ENCODE measurements at places on chromosomes 5 and 9.

DNA sequence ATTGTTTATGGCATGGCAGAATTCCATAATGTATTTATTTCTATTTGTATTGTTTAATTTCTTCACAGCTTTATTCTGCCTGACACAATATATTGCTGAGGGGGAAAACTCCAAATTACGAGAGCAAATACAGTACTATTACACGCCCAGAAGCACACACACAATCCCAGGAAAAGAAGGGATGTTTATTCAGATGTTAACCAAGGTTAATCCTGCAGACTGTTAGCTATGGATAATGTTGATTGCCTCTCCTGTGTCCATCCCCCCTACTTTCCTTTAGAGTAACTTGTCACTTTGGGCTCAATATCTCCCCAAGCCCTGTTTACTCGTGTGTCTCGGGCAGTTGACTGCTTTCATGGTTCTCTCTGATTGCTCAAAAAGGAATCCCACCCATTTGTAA, 84.2 kb upstream of the ERCC6L2 start:
- no peak for DNase-seq

DNA sequence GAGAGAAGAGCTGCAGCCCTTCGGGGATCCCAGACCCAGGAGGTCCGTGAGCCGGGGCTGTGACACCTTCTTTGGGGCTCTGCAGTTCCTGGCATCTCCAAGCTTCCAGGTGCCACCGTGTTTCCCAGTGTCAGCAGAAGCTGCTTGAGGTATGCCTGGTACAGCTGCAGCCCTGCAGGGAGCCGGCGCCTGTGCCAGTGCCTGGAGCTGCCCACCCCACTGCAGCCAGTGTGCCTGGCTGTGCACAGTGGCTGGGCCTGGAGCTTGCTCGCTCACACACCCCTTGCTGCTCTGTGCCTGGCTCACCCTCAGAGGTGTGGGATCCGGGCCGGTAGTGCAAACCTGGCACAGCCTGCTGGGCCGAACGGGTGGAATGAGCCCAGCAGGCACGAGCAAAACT, 65.5 kb downstream of the NACC2 start:
- no peak for DNase-seq

DNA sequence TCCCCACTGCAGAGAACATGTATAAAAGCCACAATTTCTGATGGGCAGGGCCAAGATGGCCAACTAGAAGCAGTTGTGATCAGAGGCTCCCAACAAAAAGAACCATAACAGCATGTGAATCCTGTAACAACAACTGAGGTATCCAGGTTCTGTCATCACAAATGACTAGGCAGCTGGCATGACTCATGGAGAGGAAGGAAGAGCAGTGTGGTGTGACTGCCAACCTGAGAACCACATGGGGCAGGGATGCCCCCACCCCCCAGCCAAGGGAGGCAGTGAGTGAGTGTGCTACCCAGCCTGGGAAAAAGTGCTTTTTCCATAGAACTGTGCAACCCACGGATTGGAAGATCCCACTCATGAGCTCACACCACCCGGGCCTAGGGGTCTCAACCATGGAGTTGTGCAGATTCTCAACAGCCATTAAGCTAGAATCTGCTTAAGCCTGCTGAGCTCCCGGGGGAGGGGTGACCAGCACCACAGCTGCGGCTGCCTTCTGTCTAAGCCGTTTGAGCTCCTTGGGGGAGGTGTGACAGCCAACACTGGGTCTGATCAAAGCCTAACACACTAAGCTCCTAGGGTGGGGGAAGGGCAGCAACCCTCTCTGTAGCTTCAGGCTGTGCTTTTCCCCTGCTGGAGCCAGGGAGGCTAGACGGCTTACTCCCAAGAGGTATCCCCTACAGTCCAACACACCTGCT, 80.1 kb upstream of the DMAC1 start:
- no peak for DNase-seq

GRCh38 chr5:122858451-122858850, 13.0 kb downstream of the SNX24 start:
- DNase-seq = no peak

DNA sequence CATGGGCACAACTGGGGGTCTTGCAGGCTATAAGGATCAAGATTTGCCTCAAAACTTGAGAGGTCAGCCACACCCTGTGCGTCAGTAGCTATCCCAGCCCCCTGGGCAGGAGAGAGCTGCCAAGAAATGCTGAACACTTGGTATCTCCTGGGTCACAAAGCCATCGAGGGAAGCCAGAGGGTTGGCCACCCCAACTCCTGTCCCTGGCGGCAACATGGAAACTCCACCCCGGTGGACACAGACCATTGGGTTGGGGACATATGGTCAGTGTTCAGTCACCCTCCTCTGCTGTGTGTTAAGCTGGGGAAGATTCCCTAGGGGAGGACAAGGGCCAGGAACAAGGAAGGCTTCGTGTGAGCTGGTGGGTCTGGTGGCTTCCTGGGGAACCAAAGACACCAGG, 140.6 kb downstream of the C5orf15 start:
- no peak for DNase-seq

DNA sequence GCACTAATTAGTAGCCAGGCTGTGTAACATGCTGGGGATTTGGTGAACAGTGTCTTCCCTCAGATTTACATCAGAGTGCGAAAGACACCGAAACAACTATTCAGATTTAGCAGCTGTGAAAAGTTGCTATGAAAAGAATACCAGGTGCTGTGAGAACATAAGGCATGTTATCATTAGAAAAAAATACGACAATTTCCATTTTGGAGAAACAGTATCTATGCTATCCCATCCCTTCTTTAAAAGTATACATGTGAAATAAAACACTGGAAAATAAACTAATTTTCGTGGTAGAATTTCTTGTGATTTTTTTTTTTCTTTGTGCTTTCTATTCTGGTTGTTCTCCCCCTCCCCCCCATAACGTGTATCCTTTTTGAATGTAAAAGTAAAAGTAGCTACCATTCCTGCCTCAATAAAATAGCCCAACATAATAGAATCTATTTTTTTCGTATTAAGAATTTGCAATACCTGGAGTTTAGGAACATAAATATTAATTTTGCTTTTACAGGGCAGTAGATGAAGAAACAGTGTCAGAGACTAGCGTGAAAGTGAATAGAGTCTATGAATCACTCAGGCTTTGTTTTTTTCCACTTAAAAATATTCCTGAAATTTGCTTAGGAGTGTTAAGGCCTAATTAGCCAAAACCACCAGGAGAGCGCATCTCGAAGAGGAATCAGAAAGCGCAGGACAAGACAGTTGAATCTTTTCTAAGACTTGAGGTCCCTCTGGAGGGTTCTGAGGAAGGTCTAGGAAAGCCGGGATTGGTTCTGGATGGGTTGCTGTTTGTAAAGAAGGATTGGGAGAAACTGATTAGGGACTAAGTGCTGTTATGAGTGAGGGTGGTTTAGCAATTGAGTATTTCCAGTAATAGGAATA, 813 bp upstream of the SLU7 start:
- DNase-seq = no peak

DNA sequence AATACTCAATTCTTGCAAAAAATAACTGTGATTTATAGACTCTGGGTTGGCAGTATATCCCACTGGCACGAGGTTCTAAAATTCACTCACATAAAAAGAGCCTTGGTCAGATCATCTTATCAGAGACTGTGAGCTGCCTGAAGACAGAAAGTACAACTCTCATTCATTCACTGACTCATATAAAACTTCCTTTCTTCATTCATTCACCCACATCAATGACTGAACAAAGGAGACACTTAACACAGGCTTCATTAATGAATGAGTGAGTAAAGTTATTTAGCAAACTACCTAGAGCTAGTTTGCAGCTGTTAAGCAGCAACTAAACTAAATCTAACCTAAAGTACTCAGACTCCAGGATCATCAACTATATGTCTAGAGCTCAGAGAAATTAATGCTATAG, 214.7 kb downstream of the DENND1A start:
- DNase-seq = no peak

GRCh38 chr9:98923451-98924123, 20.1 kb upstream of the COL15A1 start:
- DNase-seq = no peak

DNA sequence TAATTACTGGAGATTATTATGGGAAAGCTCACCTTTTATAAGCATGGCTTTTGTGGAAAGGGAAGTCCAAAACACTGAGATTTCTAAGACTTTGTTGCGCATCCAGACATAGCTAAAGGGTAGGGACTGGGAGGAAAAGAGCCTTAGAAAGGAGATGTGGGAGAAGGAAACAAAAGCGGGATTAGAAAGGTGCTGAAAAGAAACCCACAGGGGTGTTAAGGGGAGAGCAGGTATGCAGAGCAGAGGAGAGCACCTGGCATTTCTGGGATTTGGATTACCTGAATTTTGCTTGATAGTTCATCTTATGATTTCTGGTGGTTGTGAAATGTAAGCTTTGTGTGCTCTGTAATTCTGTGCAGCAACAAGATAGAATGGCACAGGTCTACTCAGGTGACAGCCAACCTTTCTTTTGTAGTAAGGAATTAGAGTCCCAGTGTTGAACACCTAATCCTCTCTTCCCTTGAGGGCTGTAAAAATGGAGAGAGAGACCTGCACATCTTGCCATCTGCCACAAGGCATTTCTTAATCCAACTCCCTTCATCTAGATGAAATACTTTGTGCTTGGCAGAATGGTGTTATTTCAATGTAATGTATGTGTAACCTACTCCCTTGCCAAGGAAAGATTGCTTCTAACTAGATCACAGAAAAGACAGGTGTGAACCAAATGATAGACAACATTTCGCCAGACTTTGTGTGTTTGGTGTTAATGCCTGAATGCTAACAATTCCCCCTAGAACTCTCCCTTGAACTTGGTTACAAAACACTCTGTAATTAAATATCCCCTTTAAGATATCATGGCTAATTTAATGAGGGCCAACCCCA, 47.4 kb downstream of the ATPSCKMT start:
- DNase-seq = no peak

GRCh38 chr9:135038331-135038730, 49.1 kb upstream of the OLFM1 start:
- DNase-seq = no peak

DNA sequence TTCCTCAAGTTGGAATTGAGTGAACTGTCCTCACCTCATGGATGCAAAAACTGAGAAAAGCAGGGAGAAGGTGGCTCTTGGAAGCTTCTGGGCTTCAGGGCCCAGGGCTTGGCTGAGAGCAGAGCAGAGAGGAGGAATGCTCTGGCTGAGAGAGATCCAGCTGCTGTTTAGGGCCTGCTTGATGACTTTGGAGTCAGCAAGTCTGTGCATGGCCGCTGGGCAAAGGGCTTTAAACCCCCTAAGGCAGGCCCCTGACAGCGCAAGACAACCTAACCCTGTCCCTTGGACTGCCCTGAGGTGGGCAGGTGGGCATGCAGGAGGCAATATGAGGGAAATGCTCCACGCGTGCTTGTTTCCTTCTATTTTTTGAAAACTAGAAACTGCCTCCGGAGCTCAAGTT, 8.6 kb downstream of the STC2 start:
- no peak for DNase-seq

DNA sequence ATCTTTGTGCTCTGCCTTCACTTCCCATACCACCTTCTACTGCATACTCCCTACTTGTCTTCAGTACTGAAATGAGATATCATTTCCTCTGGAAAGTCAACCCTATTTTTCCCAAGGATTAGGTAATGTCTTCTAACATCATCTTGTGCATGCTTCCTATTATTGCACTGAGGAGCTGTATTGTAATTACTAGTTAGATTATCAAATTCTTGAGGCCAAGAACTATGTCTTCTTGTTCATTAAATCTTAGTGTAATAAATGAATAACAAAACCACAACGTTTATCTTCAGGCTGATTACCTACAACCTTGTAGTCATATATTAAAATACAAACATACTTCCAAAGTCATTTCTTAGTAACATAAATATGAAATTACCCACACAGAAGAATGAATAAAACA, 87.9 kb upstream of the POU5F2 start:
- DNase-seq = no peak

DNA sequence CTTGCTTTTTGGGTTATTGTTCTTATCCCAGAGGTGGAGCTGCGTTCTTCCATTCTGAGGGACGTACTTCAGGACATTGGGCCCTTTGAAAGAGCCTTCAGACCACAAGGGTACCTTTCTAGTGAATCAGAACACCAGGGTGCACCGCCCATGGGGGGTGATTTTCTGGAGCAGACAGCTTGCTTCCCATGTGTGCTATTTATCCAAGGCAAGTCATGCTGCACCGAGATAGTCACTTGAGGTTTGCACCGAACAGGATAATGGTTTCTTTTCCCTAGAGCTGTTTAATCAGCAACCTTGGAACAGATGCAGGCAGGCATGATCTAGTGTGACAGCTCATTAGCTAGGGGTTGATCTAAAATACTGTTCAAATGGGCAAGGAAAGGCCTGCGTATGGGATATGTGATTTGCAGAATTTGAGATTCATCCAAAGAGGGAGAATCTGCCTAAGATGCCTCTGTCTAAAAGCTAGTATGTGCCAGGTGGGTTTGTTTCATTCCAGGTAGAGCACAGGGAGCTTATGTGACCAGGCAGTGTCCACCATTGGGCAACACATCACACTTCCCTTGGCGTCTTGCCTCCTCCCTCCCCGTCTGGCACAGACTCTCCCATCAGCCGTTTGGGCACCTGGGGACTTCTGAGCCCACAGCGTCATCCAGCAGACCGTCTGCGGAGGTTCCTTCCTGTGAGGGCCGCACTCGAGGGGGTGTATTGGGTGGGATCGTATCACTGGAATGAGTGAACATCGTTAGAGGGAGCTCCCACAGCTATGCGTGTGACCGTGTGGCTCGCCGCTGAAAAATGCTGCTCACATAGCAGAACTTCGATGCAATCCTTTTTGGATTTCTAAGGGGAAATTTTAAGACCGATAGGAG, 23.0 kb downstream of the ABL1 start:
- DNase-seq = no peak

- DNase-seq = no peak
Observed at GRCh38 chr5:10133830-10134229, 115.9 kb downstream of the ATPSCKMT start.

DNA sequence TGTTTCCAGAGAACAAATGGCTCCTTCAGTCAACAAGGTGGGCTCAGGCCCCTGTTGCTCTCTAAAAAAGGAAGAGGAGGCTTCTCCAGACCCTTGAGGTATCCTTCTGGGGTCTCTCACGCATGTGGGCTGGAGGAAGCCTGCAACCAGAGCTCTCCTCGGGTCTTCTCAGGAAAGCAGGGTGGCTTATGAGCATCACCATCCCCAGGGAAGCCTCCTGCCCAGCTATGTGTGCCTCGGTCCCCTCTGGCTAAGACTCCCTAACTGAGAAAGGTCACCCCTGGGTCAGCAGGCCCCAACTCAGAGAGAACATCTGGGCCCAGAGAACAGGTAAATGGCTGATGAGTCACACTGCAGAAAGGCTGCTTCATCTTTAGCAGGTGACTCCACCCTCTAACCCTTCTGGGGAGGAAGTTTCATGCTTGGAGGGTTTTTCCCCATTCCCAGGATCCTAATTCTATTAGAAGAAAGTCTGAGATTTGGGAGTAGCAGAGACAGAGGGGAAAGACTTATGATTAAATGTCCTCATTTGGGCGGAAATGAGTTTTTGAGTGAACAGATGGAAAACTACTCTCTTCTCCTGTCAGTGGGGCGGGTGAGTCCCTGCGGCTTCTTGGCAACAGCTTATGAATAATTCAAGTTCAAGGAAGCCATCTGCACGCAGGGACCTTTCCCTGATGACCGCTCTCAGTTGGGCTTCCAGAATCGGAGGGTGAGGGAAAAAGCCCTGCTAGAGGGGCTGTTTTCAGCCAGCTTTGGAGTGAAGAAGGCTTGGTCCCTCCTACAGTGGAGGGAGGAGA, 41.9 kb downstream of the TGFBI start:
- no peak for DNase-seq

GRCh38 chr5:156914371-156914737, 48.7 kb downstream of the TIMD4 start:
- no peak for DNase-seq
